CD8-positive, alpha-beta T cell (primary cell): ENCODE measurements at places on chromosomes 11 and 22.

DNA sequence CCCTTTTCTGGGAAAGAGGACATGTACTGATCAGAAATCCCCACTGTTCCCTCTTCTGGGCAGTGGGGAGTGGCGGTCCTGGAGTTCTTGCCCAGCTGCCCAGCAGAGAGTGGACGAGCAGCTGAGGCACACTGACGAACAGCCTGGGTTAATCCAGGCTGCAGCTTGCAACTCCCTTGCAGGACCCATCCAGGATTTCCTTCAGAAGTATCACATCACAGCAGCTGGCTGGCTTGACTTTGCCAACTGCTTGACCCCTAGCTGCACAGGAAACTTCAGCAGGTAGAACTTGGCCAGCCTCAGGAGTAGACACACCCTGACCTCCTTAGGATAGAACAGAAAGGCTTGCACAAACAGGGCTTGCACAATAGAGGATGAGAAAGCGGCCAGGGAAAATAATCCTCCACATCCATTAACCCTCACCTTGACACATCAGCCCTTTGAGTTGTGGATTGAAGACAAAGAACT, 27.9 kb upstream of the FZD4 start:
- DNase-seq, result no peak

GRCh38 chr22:49783036-49783746, 44.5 kb downstream of the BRD1 start:
- no peak for DNase-seq

DNA sequence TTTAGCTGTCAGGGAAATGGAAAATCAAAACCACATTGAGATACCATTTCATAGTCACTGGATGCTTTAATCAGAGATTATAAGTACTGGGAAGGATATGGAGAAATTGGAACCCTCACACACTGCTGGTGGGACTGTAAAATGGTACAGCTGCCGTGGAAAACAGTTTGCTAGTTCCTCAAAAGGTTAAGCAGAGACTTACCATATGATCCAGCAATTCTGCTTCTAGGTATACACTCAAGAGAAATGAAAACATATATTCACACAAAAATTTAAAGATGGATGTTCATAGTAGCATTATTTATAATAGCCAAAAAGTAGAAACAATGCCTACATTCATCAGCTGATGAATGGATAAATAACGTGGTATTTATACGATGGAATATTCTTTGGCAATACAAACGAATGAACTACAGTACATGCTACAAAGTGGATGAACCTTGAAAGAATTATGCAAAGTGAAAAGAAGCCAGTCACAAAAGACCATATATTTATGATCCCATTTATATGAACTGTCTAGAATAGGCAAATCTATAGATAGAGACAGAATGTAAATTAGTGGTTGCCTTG, 23.0 kb downstream of the RNF121 start:
- DNase-seq, result no peak

DNA sequence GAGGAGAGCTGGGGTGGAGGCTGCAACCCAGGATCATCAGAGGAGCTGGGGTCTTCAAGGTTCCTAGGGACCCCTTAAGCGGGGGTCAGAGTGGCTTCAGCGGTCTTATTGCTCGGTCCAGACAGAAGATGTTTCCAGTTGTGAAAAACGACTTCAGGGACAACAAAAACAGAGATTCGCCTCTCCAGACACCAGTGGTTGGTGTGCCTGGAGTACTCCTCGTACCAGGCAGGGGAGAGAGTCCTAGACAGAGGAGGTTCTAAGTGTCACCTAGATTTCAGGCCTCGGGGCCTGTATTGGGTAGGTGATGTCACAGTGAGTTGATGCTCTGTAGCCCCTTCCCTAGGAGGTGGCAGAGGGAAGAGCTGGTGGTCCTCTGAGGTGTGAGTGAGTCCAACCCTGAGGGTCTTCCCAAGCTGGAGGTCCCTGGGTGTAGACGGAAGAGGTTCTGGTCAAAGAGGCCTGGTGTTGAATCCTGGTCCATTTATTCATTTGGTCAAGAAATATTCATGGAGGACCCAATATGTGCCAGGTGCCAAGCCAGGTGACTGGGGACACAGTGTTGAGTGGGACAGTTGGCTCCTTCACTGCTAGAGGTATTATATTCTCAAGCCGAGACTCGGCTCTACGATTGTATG, 4.4 kb upstream of the IGLL5 start:
- DNase-seq, result no peak

GRCh38 chr22:45997077-45997776, 20.3 kb upstream of the WNT7B start:
- DNase-seq, result peak; percentile 30

- DNase-seq, result peak; percentile 47
Measured at GRCh38 chr22:46846150-46846831, 83.8 kb downstream of the TBC1D22A start.

- no peak for DNase-seq
Measured at GRCh38 chr22:31350410-31350863, 4.3 kb upstream of the PATZ1 start.

DNA sequence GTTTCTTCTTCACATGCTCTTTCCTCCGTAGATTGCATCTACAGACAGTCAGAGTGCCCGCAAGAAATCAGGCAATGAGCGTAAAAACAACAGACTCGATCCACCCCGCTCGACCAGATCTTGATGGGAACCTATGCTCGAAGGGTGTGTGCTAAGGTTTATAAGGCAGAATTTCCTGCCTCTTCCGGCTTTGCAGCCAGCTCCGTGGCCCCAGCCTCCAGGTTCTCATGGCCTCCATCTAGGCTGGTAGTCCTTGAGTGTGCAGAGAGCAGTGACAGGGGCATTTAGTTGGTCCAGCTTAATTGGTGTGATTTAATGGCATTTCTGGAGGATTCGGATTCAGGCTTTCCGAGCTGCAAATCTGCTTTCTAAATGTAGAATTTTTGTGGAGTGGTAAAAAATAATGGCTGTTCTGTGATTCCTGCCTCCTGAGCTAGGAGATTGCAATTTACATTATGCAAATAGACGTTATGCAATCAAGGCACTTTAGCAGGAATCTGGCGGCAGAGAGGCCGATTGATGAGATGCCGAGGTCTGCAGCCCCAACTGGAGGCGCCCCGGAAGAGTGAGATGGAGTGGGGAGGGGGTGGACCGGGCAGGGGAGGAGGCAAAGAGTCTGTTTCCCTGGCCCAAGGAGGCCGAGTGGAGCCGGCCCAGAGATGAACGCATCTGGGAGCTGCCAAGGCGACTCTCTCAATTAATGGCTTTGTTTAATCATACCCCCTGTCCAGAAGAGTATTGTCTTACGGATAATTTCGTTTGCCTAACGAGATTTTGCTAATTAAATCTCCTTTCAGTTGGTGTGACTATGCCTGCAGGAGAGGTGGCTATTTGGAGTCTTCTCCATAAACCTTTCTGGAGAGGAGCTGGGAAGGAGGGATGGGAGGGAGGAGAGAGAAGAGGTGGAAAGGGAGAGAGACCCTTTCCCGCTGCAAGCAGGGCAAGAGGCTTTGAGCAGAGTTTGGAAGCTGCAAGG, 75.3 kb downstream of the PKNOX2 start:
- DNase-seq, result no peak

DNA sequence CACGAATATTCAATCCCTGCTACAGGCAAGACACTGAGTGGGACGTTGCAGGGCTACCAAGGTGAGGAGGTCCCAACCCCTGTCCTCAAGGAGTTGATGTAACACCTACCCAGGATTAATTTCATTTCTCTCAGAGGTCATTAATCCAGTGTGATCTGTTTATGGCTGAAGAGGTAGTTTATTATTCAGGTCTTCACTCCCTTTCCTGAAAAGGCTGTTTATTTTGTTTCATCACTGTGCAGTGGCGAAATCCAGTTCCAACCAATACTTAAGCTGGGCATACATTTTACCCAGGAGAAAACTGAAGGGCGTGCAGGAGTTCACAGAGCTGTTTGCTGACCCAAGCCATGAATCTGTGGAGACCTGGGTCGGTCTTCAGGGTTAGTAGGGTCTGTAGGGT, 2.7 kb upstream of the PTPRJ start:
- no peak for DNase-seq
